ENCODE measurements at places on chromosomes 2 and 18.

DNA sequence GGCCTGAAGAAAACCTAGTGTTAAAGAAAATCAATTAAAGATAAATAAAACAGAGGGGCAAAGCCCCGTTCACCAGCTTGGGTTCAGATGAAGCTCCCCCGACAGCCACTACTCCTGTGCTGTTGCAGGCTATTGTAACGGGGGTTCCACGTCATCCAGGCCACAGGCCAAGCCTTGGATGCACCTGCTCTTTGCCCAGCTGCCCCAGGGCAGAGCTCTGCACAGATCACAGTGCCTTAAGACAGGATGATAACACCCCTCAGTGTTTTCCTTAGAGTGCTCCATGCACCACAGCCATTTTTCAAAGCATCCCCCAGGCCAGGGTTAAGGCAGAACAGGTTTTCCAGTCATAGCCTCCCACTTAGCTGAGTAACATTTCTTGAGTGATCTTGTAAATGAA, 32.0 kb downstream of the FASTKD2 start:
- no peak for DNase-seq

DNA sequence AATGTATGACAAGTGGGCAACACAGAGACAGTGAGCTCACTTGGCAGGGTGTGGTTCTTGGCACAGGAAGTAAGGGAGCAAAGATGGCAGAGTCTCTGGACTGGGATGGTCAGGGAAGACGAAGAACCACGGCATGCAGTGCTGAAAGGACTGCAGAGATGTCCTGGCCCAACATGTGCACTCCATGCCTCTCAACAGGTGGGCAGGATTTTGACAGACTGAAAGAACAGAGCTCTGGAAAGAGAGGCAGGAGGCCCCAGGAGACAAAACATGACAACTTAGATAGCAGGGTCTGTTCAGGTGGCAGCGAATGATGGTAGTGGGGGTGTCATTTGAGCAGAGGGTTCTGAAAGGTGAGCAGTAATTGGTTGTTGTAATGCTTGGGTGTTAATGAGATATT, 180.3 kb downstream of the FHOD3 start:
- no peak for DNase-seq

DNA sequence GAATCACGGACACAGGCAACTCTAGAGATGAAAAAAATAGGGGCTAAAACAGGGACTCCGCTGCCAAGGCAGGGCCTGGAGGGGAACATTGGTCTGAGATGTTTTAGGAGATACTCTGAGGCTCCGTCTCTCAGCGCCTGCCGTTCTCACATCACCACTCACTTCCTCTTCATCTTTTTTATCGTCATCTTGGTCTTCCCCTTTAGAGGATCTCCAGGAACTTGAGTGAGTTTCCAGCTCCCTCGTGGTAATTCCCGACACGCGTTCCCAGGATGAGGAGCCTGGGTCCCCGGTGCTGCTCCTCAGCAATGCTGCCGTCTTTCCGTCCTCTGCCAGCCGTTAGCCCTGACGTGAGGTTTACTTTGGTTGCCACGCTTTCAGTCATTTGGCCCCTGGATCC, 16.1 kb downstream of the MLPH start:
- DNase-seq, result no peak

DNA sequence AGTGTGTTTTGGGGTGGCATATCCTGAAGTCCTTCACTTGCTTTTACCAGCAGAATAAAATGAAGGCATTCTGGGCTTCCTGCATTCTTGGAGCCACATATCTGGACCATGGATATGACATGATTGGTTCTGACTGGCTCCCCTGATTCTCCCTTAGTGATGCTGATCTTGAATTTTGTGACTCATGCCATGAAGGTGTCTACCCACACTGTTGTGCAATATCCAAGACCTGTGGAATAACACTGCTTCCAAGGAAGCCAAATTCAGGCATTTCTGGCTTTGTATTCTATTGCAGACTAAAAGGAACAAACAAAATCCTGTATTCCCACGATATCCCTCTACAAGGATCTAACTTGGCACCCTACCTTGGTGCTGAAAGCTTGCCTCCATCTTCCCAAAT, 125.8 kb downstream of the LYPD6B start:
- no peak for DNase-seq

GRCh38 chr18:47417807-47418206, 166.3 kb upstream of the SKOR2 start:
- no peak for DNase-seq

- no peak for DNase-seq
These were observed 32.7 kb upstream of the ZSWIM2 start for GRCh38 chr2:186881660-186882059.

DNA sequence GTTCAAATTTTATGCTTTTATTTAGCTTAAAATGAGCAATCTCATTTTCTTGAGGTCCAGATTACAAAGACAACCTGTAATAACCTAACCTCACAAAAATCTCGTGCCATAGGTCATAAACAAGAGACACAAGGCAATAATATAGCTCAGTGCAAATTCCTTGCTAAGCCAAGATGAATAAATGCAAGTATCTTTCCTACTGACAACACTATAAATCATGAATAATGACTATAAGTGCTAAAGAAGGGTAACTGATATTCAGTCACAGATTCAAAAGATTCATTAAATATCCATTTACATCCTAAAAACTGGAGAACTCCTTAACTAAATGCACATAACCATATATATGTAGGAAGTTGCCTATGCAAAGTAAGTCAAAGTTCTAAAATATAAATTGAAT, 1641.6 kb downstream of the LRP1B start:
- DNase-seq, result no peak

DNA sequence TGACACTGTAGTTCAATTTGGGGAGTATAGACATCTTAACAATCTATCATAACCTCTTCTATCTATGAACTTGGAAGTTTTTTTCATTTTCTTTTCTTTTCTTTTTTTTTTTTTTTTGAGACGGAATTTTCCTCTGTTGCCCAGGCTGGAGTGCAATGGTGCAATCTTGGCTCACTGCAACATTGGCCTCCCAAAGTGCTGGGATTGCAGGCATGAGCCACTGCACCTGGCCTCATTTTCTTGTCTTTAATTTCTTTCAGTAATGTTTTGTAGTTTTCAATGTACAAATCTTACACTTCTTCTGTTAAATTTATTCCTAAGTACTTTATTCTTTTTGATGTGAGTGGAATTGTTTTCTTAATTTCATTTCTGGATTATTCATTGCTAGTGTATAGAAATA, 14.6 kb downstream of the ASAP2 start:
- no peak for DNase-seq

DNA sequence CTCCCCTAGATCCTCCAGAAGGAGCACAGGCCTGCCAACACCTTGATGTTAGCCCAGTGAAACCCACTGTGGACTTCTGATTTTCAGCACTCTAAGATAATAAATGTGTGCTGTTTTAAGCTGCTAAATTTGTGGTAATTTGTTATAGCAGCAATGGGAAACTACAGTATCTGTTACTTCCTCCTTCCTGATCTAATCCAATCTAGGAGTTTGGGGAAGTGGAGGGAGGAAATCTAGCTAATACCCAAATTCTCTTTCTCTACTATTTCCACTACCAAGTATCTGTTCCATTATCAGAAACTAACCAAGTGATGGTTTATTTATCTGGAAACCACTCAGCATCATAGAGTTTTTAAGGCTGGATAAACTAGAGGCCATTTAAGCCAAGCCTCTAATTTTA, 64.9 kb downstream of the AFF3 start:
- no peak for DNase-seq

DNA sequence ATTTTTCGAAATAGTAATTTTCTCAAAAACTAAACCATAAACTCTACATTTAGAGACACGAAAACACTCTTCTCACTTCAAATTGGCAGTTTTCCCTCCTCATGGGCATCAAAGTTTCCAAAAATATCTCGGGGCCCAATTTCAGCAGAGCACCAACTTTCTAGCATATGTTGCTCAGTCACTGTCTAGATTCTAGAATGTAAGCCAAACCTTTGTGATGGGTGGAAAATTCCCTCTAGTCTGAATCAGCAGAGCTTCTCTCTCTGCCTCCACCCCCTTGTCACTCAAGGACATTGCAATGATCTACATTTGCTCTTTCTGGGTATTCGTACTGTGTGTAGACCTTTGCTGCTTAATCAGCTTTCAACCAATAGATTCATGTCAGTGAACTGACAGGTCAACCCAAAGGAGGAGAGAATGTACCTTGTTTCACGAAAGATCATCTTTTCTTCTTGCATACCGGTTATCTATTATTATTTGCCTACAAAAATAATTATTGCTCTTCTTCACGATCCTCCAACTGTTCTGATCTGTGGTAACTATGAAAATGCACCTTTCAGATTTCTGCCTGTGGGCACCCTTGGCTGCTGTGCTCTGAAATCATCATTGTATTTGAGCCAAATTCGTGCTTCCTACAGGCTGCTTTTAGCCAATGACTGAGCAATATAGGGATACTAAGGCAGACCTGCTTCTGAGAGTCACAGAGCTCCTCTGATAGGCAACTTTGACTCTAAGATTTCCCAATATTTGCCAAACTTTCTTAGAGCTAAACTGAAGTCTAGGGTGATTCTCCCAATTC, 38.7 kb upstream of the GLS start:
- DNase-seq, result no peak

DNA sequence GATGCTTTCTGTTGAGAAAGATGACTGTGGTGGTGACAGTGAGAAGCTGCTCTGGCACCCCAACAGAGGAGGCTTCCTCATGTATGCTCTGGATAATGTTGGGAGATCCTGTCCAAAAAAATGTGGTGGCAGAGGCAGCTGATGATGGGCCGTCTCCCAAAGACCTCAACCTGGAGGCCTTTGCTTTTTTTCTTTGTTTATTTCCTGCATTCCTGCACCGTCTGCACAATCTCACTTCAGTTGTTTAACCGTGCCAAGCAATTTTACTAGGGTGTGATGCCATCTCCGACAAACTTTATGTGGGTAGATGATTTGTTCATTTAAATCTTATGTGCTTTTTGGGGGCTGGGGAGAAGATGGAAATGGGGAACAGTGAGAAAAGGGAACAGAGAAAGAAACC, 62.2 kb upstream of the IGFBP5 start:
- DNase-seq, result no peak

DNA sequence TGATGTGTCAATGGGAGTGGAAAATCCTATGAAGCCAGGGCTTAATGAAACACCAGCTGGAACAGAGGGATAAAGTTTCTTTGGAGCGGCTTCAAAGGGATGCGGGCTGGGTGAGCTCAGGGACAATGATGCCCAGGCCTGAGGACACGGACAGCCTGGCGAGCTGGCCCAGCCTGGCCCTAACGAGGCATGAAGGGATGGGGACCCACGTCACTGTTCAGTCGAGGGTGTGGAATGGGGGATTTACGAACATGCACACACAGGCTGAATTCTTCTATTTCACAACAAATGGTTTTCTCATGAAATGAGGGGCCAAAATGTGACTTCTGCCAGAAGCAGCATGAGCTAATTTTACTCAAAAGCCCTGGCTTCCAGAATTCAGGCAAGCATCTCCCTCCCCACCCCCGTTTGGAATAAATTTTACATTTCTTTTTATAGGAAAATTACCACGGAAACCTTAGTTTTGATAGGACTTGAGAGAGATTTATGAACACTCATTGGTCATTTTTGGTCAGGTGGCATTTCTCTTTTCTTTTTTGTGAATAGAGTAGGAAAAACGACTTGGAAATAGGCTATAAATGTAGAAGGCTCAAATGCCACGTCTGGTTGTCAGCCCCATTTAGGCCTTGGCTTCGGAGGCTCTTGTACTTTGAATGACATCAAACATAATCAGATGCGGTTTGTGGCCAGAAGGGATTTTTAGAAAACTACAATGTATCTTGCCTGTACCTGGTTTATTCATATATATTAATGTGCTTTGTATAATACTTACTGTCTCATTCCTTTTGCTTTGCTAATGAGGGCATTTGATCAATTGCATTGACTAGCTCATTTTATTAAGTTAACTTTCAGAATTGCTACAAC, 893.8 kb upstream of the CELF4 start:
- DNase-seq, result no peak

DNA sequence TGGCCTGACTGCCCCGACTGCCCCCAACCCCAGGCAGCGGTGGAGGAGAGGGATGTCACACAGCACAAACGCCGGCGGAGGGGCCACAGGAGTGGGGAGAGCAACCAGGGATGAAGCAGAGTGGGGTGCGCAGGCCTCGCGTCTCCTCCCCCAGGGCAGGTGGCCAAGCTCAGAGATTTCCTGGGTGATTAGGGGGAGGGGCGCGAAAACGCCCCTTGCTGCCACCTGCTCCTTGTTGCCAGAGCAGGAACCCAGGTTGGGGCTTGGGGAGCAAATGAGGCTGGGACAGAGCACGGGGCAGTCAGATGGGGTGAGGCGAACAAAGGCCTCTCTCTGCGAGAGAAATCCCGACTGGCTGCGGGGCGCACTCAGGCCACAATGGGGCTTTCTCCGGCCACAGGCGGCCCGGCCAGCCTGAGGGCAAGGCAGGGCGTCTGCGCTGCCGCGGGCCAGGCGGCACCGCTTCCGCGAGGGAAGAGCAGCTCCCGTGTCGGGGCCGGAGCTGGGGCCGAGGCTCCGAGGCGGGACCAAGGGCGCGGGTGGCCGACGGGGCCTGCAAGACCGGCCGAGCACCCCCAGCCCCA, 11.5 kb downstream of the TEX44 start:
- DNase-seq, result peak; percentile 58

GRCh38 chr2:28084564-28084963, 194.0 kb downstream of the BABAM2 start:
- no peak for DNase-seq

- DNase-seq, result peak; percentile 21
These were observed 29.3 kb upstream of the DUSP2 start for GRCh38 chr2:96174251-96175144.

DNA sequence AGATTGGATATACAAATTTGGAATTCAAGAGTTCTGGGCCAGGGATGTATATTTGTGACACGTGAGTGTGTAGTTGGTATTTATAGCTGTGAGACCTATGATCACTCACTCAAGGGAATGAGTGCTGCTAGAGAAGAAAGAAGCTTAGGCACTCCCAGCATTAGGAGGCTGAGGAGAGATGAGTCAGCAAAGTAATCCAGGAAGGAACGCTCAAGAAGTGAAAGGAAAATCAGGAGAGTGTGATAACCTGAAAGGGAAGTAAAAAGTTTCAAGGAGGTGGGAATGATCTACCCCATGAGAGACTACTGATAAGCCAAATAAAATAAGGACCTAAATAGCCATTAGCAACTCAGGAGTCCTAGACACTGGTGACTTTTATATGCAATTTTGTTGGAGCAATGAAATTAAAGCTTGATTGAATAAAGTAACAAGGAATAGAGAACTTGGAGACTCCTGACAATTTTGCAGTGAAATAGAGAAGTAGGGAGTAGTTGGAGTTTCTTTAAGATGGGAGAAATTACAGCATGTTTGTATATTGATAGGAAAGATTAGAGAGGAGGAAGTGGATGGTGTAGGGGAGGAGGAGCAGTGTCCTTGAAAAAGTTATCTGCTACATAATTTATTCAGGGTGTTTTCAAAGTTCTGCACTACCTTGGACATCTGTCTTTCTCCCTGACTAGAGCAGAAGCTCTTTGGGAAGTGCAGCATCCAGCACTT, 89.9 kb downstream of the UBE2E3 start:
- no peak for DNase-seq

DNA sequence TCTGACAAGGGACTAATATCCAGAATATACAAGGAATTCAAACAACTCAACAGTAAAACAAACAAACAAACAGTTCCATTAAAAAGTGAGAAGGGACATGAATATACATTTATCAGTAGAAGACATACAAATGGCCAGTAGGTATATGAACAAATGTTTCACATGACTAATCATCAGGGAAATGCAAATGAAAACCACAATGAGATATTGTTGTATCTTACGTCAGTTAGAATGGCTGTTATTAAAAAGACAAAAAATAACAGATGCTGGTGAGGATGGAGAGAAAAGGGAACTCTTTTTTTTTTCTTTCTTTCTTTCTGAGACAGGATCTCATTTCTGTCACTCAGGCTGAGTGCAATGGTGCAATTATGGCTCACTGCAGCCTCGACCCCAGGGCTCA, 175.5 kb downstream of the CAMKMT start:
- no peak for DNase-seq

GRCh38 chr2:32711219-32711618, 83.4 kb downstream of the TTC27 start:
- DNase-seq, result no peak
